ENCODE measurements at places on chromosomes 7 and 10. TPM values are rescaled to one million over a fixed set of nuclear protein-coding genes. Genes with fewer than 3 reads are reported as not detected.

Gene MMD2
- not detected for total RNA-seq

Gene UTF1
- not detected for total RNA-seq

Gene SORBS1
- total RNA-seq: 75.4 TPM

Gene LRRC27
- total RNA-seq: 110 TPM

Gene THNSL1
- 3.2 TPM for total RNA-seq

Gene FAM25A
- not detected for total RNA-seq

Gene ARMH3
- 14.4 TPM for total RNA-seq

DNA sequence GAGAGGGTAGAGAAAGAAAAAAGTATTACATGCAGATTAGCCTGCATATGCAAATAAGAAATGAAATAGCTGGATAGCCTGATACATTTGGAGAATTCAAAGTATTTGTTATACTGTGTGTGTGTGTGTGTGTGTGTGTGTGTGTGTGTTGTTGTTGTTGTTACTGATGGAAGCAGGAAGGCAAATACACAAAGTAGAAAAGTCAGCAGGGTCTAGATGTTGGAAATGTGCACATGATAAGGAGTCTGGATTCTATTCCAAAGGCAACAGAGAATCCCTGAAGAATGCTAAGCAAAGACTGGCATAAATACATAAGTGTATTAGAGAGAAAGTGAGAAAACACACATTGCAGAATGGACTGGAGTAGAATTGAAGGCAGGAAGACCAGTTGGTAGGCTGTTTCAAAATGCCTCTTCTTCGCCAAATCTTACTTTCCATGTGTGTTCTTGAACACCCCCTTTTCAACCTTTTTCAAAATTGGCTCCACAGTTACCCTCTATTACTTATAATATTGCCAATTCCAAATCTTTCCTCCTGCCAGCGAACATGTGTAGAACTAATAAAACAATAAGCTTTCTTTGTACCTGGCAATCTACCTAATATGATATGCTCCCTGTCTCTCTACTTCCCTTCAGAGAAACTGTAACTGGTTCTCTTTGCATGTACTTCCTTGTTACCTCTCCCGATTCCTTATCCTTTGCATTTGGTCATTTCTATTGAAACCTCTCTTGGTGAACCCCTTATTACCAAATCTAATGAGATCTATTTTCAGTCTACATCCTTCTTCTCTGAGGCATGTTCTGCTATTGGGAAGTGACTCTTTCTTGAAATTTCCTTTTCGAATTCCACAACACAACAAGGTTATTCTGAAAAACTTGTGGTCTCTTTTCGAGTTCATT is 6.2 kb downstream of the CPED1 start:
- no peak for DNase-seq

GRCh38 chr10:3828404-3829155 is 43.6 kb upstream of the KLF6 start:
- no peak for DNase-seq

DNA sequence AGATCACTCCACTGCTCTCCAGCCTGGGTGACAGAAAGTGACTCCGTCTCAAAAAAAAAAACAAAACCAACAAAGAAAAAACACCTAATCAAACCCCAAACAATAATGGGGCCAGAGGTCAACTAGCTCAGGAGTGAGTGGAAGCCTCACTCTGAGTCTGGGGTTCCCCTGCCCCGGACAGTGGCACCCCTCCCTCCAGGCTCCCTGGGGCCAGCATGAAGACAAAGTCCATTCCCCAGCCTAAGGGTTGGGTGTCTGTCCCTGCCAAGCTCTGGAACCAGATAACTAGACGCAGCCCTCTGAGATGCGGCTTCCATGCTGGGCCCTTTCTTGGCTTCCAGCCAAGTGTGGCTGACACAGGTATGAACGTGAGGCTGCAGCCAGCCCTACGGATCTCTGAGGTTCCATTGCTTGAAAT is 1.7 kb upstream of the FUOM start:
- DNase-seq: peak; percentile 3

DNA sequence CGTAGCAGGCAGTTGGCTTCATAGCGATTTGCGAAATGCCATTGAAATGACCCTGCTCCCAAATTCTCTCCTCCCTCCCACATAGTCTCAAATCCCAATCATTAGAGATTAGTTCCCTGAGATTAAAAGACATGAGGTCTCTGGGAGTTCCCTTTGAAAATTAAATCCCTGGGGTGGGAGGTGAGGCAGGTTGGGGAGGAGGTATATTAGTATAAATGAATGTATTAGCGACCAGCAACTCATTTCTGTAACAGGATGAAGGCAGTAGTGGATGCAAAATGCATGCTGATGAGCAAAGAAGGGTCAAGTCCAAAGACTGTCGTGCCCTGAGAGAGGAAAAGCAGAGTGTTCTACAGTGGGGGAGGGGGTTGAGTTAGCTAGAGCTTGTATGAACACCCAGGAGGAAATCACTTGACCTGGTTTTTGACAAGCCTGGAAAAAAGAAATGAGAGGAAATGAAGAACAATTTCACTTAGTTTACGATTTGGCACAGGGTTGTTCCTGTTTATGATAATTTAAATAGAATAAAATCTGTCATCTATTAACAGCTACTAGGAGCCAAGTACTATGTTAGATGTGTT is 79.6 kb upstream of the MTPN start:
- no peak for DNase-seq

- no peak for DNase-seq
Observed at GRCh38 chr10:27513451-27514191, 9.5 kb downstream of the RAB18 start.

DNA sequence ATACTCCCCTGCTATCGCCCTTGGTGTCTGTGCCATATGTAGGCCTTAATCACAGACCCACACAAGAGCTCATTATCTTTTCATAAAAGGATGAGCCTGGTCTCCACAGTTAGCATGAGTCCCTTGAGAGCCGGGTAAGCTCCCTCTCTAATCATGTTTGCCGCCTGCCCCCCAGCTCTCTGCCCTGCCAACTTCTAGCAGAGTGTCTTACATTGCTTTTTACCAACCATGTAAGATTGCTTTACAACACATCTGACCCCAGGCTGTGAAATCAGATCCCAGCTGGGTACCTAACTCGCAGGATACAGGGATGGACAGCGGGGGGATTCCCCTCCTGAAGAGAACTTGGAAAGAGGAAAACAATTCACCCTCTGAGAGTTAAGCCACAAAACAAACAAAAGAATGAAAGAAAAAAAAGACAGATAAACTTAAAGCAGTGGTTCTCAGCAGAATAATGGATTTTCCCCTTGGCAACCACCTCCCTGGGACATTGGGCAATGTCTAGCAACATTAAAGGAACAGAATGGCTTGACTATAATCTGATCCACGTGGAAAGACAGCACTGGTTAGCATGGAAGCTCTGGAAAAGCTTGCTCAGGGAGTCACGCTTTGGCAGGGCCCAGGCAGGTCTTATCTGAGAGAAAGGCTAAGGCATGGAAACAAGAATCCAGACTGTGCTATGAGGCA is 39.4 kb upstream of the ATOH7 start:
- DNase-seq: no peak

DNA sequence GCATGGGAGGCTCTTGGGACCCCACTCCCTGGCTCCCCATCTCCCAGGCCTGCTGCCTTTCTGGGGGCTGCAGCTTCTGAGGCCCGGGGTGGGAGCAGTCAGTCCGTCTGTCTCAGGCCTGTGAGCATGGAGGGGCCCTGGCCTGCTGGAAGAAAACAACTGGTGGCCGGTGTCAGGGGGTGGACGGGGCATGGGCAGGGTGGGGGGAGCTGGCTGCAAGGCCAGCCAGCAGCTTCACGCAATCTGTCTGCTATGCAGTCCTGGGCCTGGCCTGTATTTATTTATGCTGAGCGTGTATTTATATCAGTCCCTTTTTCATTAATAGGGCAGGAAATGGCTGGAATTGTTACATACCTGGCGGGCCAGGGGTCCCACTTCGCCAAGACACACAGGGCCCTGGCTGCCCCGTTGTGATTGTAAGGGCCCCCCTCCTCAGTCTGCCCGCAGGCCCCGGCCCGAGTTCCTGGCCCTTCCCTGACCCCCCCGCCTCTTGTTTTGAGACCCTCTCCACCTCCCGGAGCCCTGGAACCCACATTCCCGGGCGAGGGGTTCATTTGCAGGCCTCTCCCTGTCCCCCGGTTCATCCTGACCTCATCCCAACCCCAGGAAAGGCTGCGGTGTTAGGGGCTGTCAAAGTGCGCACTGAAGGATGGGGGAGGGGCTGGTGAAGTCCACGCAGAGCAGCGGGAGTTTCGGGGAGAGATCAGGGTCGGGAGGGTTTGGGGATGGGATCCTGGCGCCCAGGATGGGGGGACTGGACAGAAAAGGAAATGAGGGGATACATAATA is 8.2 kb downstream of the TMEM270 start:
- no peak for DNase-seq

DNA sequence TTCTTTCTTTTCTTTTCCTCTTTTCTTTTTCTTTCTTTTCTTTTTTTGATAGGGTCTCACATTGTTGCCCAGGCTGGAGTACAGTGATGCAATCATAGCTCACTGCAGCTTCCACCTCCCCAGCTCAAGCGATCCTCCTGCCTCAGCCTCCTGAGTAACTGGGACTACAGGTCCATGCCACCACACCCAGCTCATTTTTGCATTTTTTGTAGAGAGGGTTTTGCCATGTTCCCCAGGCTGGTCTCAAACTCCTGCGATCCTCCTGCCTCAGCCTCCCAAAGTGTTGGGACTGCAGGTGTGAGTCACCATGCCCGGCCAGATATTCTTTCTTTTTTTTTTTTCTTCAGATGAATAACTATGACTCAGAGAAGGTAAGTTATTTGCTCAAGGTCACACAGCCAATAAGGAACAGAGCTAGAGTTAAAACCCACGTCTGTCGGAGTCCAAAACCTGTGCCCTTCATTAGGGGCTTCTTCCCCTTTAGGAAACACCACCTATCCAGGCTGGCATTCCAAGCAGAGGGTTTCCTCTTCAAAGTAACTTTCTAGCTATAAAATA is 28.1 kb upstream of the DNMBP start:
- no peak for DNase-seq

GRCh38 chr10:30436191-30436611 is 2.2 kb downstream of the MAP3K8 start:
- no peak for DNase-seq

- DNase-seq: no peak
Observed at GRCh38 chr7:135736586-135737305, 8.8 kb upstream of the SLC13A4 start.

DNA sequence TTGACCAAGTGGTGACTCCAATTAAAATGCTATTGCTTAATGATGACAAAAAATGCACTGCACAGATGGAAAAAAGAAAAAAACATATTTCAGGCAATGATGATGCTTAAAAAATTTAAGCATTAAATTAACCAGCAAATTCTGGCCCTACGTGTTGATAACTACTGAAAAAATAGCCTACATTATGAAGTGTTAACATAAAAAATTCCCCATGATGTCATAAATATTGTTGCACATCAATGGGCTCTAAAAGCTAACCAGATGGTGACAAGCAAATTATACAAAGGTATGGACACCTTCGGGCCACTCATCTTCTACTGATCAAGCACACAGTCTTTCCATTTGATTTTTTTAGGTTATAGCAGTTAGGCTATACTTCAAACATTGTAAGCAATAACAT is 267.4 kb downstream of the PARD3 start:
- no peak for DNase-seq

- no peak for DNase-seq
Observed at GRCh38 chr10:115052728-115053127, 40.4 kb upstream of the ATRNL1 start.

GRCh38 chr7:93558705-93559614 is 15.6 kb downstream of the CALCR start:
- DNase-seq: peak; percentile 64

DNA sequence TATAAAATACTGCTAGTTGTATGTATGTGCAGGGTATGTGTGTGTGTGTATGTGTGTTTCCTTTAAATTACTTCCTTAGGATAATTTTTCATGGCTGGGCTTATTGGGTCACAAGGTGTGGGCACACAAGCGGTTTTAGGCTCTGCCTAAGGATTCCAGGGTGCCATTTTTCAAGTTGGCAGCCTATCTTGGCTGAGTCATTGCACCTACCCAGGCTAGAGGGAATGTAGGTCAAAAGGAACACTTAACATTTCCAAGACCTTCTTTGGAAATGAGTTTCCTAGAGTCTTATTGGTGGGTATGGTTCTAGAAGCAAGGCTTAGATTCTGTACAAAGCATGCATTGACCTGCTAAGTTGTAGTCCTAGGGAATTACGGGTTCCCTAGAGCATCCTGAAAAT is 642.1 kb downstream of the LRMDA start:
- DNase-seq: no peak

GRCh38 chr7:143487566-143487965 is 9.9 kb downstream of the TAS2R41 start:
- DNase-seq: no peak

GRCh38 chr7:116363637-116364432 is 135.7 kb upstream of the CAV2 start:
- DNase-seq: no peak

- no peak for DNase-seq
Observed at GRCh38 chr10:43070121-43071085, 6.5 kb upstream of the RET start.

DNA sequence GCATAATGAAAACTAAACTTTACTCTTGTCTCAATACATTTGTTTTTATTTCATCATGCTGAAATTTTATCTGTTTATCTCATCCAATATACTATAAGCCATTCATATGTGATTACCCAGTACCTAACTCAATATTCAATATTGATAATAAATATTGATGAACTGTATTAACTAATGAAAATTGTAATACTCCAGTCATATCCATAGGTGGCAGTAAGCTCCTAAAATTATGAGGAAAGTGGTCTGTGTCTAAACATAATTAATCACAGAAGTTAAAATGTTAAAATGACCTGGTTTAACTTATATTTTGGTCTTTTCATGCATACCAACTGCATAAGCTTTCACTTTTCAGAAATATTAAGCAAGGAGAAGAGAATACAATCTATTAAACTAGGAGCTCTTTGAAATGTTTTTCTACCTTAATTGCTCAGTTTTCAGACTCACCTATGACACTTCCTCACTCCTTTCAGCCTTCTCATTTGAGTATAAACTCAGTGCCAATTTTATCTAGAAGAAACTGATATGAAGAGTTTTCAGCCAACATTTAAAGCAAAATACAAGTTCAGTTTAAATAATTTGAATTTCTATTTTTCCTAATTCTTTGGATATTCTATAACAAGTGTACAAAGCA is 30.5 kb upstream of the VWDE start:
- no peak for DNase-seq

DNA sequence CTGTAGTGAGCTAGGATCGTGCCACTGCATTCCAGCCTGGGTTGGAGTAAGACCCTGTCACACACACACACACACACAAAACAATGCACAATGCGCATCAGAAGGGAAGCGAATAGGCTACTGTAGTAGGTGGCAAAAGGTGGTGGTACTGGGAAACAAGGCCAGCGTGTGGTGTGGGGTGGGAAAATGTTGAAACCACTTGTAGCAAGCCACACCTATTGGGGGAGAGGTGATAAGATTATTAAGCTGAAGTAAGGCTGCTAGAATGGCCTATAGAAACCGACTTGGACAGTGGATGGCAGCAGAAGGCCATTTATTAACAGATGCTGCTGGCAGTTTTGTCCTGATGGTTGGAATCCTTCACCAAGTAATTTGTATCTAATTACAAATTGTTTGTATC is 7.2 kb upstream of the CHCHD1 start:
- DNase-seq: no peak
